NCI-H748 treated with DMSO at 0.1 percent for 48 hours (cell line): ENCODE measurements at places on chromosomes 5 and 9.

DNA sequence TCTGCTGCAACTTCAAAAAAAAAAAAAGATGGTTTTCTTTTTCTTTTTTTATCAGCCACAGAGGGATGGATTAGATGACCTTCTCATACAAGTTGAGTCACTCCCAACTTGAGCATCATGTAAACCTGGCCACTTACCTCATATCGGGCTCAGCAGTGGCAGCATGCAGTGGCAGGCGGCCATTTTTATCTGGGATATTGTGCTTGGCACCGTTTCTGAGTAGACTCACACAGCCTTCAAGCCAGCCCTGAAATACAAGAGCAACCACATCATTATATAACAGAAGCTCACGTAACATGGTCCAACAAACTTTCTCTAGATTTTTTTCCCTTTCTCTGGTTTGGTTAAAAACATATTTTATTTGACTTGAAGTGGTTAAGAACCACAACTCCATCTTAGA lies 62.6 kb downstream of the ANKRD55 start:
- DNase-seq, result no peak

DNA sequence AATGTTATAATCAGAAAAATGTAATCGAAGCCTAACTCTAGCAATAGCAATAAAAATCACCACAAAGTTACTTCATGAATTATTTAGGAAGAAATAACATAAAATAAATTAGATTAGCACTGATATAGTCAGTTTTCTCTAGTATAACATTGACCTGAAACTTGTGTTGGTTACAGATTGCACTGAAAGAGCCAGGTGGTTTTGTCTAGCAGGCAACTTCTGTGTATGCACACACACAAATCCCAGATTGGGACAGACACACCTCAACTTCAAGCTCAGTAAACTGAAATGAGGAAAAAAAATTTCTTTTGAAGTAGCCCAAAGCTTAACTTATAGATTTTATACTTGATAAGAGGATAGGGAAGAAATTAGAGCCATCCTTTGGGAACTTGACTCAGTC lies 129.3 kb downstream of the EFNA5 start:
- no peak for DNase-seq

DNA sequence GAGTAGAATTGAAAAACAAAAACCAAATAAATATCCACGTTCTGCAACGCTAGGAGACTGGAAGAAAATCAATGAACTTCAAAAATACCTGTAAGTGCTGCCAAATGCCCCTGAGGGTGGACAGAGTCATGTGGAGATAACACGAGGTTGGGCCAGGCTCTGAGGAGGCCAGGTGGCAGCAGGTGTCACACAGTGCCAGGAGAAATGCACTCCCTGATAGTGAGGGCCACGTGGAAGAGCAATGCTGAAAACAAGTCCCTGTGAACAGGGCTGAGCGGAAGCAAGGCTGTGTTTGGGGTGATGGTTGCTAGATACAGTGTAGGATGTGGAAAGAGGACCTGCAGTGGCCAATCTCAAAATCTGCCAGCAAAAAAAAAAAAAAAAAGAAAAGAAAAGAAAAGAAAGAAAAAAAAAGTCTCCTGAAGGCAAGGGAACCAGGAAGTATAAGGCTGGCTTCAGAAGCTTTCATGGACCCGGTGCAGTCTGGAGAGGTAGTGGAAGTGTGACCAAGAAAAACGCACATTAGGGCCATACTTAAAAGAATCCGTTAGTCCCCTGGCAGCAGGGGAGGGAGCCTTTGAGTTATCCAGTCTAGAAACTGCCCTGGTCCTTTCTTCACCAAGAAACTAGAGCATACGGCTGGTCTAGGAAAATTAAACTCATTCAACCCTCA lies 16.8 kb downstream of the C1QTNF3 start:
- DNase-seq, result no peak

DNA sequence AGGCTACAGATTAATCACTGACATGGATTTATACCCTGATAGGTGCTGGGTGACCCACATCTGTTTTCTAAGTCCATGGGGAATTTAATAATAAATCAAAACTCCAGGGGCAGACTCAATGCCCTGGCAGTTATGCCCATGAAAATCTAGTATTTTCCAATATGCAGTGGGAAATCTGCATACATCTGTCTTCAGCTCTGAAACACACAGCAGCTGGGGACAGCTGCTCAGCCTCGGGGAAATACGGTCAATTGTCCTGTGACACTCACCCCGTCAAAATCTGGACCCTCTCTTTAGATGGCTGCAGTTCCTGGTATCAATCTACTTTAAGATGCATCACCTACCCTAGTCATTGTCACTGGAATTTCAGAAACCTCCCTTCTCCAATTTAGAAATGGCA lies 12.7 kb upstream of the C1QTNF3 start:
- DNase-seq, result no peak

DNA sequence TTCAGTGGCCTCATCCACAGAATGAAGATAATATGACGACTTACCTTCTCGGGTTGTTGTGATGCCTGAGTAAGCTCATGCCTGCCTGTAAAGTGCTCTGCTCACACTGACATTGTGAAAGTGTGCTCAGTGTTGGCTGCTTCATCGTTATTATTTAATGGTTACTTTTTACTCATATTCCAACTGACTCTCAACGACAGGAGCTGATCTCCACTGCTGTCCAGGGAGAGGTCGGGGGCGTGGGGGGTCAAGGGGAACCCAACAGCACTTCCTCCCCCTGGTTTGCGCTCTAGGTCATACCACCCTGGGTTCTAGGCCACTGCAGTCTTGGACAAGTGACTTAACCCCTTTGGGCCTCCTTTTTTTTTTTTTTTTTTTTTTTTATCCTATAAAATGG lies 52.9 kb upstream of the ANGPTL2 start:
- DNase-seq, result no peak

DNA sequence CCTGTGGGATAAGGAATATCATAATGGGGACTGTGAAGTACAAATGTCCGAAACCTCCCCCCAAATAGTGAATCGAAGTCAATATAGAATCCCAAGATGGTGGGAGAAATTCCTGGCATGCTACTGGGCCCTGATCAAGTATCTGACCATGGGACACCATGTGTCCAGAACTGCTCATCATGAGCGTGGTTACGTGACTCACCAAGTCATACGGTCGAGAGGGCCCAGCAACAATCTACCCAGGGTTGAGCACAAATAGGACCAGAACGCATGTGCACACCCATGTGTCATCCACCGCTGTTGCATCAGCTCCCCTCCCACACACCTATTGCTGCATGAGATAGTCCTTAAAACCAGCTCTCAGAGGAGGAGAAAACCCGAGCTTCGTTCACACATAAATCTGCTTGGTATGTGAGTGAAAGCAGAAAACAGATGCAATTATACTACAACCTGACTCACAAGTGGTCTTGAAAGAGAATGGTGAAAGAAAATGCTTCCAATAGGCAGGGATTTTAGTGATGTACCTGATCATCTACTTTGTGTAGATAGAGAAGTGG lies 353.2 kb downstream of the CWC27 start:
- DNase-seq, result no peak

DNA sequence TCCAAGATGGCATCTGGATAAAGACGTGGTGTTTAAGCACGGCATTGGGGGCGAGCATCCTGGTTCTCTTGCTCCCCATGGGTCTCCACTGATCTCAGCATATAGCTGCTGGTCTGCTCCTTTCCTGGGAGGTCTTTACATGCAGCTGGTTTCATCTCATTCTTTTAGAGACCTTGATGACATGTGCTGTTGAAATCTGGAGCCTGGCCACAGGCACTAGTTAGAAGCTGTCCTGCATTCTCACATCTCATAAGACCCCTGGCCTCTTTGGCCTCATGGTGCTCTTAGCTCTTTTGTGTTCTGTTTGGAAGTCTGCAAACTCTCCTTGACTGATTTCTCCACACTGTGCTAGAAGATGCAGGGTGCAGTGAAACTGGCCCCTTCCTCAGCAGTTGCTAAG lies 113.0 kb downstream of the SMARCA2 start:
- DNase-seq, result no peak
